Erythroblast (primary cell): ENCODE measurements at places on chromosomes 3 and 15.

- DNase-seq, result no peak
These were observed 1400.0 kb upstream of the ALCAM start for GRCh38 chr3:103966749-103967148.

- no peak for DNase-seq
These were observed 44.2 kb downstream of the IQGAP1 start for GRCh38 chr15:90432253-90432652.

DNA sequence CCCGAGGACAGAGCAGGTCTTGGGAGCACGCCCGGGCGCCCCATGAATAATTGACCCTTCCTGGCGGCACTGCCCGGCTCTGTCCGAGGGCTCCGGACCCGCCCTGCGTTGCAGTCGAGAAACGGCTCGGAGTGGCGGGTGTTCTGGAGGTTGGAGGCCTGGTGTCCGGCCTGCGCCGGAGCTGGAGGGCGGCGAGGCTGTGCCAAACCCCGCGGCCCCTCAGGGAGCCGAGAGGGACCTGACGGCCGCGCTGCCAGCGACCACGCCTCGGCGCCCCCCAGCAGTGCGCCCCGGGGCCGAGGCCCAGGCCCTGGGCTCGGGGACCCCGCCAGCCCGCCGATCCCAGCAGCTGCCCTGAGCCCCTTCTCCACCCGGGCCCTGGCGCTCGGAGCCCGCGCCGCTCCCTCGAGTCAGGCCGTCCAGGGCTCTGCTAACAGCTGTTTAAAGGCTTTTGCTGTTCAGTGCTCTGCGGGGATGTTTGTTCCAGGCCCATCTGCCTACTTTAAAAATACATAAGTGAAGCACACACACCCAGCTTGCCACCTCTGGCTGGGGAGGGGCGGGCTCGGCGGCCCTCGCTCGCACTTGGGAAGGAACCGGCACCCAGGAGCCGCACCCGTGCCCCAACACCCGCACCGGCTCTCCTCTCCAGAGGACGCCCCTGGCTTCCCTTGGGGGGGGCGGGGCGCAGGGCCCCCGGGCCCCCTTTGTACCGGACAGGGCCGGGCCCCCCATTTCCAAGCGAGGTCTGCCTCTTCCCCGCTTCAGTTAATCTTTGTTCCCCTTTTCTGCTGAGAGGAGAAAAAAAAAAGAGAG is 730 bp upstream of the ZNF710 start:
- DNase-seq, result peak; percentile 43

GRCh38 chr3:104437131-104437750 is 929.5 kb upstream of the ALCAM start:
- no peak for DNase-seq

DNA sequence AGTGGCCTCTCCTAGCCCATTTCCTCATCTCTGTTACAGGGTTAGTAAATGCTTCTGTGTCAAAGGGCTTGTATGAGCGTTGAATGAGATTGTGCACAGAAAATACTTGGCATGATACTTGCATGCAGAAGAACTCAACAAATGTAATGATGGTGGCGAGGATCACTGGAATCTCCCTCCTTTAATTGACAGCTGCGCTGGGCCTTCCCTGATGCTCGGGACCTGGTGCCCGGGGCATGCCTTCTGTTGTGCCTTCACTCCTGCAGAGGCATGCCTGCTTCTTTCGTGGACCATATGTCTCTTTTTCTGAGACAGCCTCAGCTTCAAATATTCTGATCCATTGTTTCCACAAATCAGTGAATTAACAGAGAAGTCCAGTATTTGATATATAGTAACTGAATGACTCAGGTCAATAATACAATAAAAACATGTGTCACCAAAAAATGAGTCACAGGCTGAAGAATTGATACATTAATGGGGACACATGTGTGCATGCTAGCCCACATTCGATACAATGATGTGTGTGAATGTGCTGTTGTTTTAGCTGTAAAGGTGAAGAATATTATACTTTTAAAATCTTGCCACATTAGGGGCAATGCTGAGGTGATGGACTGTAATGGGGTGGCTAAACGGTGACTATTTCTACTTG is 243.3 kb upstream of the TBL1XR1 start:
- no peak for DNase-seq

DNA sequence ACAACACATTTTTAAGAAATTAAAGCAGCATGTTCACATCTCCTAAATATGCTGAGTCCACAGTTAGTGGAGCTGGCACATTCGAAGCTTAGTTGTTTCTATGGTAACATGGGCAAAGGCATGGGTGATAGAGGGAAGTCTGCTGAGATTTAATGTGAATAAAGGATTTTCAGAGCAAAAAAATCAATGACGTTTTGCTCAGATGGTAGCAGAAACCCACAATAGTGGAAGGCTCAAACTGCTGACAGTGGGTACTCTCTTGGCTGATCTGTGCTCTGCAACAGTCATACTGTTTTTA is 795.1 kb upstream of the ARPP21 start:
- no peak for DNase-seq

DNA sequence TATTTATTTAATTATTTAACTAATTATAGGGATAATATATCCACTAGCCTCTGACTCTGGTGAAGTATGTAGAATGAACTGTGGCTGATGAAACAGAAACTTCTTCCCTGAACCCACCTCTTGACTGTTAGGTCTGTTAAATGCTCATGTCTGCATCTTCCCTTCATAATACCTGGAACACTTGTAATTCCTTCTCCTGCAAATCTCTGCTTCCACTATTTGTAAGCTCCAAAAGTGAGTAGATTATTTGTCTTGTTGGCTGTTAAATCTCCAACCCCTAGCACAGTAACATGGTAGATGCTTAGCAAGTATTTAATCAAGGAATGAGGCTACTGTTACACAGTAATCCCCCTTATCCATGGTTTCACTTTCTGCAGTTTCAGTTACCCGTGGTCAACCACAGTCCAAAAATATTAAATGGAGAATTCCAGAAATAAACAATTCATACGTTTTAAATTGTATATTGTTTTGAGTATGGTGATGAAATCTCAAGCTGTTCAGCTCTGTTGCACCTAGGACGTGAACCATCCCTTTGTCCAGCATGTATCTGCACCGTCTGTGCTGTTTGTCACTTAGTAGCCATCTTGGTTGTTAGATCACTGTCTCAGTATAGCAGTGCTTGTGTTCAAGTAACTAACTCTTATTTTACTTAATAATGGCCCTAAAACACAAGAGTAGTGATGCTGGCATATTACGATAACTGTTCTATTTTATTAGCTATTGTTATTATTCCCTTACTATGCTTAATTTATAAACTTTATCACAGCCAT is 5.7 kb downstream of the TTBK2 start:
- peak; percentile 15 for DNase-seq

DNA sequence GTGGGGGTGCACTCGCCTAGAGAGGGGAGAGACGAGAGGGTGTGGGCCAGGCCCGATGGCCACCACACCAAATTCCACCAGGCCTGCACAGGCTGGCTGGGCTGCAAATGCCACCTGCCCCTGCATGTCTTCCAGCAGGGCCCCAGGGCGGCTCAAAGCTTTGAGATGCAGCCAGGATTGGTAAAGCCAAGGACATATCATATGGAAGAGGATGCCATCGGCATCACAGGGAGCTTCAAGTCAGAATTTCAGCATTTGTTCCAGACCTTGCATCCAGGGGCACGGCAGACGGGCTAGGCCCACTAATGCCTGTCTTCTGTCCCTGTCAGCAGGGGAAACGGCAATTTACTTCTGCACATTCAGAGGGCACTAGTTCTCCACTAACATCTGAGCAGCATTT is 97.8 kb downstream of the NUP210 start:
- DNase-seq, result no peak

GRCh38 chr15:58447271-58448010 is 15.7 kb downstream of the LIPC start:
- no peak for DNase-seq

GRCh38 chr3:63095-63765 is 133.3 kb upstream of the CHL1 start:
- DNase-seq, result no peak

DNA sequence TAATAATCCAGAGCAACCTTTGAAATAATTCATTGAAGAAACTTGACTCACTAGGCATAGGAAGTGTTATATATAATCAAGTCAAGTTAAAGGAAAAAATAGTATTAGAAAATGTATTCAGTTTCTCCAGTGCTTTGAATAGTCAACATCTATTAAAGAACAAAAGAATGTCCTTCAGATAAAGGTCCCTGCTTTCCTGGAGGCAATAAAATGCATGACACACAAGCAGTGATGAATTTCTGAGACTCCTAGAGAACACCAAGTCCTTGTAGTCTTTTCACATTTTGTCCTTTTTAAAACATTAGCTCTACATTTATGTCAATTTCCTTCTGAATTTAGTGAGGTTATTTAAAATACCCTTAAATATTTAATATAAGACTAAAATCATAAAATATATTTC is 695.5 kb downstream of the EPHA3 start:
- DNase-seq, result no peak

DNA sequence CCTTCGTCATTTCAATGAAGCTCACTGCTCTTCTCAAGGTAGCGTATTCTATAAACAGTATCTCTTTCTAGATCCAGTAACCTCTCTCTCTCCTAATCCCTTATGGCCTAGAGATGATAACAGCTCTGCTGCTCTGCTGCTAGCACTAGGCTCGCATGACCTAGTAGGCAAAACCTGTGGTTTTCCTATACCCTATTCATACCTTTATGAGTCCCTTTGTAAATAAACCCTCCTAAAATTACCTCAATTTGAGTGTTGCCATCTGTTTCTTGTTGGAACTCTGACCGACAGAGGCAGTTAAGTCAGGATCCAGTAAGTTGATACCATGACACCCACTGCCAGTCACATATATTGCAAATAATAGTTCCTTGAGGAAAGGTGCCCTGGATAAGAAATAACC is 7.3 kb downstream of the CCDC14 start:
- no peak for DNase-seq

DNA sequence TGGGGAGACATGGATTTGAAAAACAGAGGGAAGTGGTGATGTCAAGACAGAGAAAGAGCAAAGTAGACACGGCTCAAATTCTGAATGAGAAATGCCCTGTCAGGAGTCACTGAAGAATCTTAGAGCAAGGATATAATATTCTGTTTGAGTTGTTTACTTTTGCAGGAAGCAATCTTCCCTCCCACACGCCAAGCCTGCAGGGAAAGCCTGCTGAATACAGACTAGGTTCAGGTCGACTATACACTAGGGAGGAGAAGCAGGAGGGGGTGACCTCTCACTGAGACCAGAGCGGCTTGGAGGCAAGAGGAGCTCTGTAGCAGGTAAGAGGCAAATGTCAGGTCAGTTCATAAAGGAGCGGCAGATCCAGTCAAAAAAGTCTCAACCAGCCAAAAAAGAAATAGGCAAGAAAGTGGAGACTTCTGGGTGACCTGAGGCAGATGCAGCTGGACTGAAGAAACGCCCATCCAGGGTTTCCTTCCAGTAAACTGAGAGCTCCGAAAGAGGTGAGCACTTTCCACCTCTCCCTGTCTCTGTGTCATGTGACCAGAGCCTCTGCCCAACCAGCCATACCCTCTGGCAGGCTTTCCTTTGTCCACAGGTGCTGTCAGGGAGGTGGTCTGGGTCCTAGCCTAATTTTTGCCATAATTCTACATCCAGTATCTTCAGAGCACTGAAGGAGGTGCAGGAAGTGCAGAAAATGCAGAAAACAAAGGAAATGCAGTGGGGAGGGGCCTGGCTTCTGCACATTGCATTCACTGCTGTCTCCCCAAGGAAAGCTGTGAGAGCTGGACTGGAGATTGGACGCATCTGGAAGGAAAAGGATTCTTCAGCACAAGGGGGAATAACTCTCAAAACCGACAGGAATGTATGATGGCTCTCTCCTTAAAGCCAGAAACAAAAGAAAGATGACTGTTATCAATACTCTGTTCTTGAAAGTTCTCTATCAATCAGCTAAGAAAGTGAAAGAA is 37.8 kb upstream of the CTXND1 start:
- no peak for DNase-seq

- no peak for DNase-seq
These were observed 10.8 kb upstream of the SEMA3B start for GRCh38 chr3:50258029-50258680.
